A549 treated with GW870086 at 1 μM for 4 hours (cell line): ENCODE measurements at places on chromosomes 12 and 14. TPM values are rescaled to one million over a fixed set of nuclear protein-coding genes. Genes with fewer than 3 reads are reported as not detected.

RNFT2 gene
- total RNA-seq: 1.8 to 3.7 TPM (median 2.1 TPM) in 5 replicates

PLCZ1 gene
- not detected in 5 replicates for total RNA-seq

CDKL1 gene
- 6.7 to 18.3 TPM (median 12.0 TPM) in 5 replicates for total RNA-seq

CCDC196 gene
- total RNA-seq: not detected in 5 replicates

FAM161B gene
- total RNA-seq: 1.2 to 1.7 TPM (median 1.5 TPM) in 5 replicates

ADCY6 gene
- total RNA-seq: 9.0 to 15.8 TPM (median 13.2 TPM) in 5 replicates

RFLNA gene
- total RNA-seq: 0.06 to 0.24 TPM (median 0.10 TPM) in 4 of 5 replicates, not detected in the other

KRT7 gene
- 4,163 to 5,096 TPM (median 4,633 TPM) in 5 replicates for total RNA-seq
